ENCODE measurements at places on chromosomes 16 and 17.

DNA sequence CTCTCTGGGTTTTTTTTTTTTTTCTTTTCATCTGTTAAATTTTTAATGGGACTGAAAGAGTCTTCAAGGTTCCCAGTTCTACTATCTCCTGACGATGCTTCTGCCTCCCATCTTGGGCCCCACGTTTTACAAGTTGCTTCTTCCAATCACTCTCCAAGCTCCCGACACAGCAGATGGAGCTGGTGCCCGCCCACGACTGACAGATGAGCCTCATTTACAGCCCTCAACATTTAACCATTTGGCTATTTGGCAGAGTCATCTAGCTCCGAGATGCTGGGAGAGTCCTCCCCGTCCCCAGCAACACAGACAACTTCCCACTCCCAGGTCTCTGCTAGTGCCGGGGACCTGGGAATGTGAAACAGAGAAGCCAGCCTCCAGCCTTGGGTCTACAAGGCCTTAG lies 276.9 kb downstream of the SHISA9 start:
- H3K4me3 ChIP-seq = no peak overlapping the region
- no peaks in the 10 kb centered on the region for H3K36me3 ChIP-seq
- no peak for DNase-seq

DNA sequence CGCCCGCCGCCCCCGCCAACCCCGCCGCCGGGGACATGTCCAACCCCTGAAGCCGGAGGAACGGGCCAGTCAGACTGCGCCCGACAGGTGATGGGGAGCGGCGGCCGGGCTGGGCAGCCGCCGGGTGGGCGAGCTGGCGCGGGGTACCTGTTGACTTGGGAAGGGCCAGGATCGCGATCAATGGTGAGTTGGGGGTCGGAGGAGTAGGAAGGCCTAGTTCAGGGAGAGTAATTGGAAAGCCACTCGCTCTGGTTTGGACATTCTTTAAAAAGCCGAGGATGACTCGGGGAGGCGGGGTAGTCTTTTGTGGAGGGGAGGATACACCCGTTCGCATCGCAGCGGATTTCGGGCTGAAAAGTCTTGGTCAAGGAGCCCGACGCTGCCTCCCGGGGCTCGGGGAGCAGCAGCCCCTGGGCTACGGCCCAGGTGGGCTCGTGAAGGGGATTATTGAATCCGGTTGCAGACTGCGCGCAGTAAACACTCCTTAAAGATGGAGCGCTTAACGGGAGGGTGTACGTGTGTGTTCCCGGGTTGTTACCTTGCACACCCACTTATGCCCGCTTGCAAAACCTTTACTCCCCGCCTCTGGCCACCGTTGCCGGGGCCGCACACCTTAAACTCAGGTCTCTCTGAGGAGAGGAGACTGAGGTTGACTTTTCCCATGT lies 123.8 kb downstream of the GOSR1 start:
- DNase-seq = no peak
- no peaks in the 10 kb centered on the region for H3K36me3 ChIP-seq
- peak overlapping the region; percentile 89 for H3K27ac ChIP-seq
- H3K4me1 ChIP-seq = peaks cover 8% of the 10 kb centered on the region
- H3K27me3 ChIP-seq = no peaks in the 10 kb centered on the region

DNA sequence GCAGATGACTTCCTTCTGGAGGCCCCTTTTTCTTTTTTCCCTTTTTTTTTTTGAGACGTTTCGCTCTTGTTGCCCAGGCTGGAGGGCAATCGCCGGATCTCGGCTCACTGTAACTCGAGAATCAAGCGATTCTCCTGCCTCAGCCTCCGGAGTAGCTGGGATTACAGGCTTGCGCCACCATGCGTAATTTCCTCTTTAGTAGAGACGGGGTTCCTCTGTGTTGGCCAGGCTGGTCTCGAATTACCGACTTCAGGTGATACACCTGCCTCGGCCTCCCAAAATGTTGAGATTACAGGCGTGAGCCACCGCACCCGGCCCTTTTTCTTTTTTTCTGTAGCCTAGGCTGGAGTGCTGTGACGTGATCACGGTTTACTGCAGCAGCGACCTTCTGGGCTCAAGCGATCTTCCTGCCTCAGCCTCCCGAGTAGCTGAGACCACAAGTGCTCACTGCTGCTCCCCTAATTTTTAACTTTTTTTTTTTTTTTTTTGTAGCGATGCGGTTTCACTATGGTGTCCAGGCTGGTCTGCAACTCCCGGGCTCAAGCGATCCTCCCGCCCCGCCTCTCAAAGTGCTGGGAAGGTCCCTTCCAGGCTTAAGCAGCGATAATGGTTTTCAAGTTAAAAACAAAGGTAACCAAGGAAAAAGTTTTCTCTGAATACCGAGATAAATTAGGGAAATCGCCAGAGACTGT lies 956 bp upstream of the IST1 start:
- peaks cover 3% of the 10 kb centered on the region for H3K4me1 ChIP-seq
- DNase-seq = no peak
- H3K36me3 ChIP-seq = peaks cover 7% of the 10 kb centered on the region

- H3K4me3 ChIP-seq = no peak overlapping the region
- no peak for DNase-seq
- H3K36me3 ChIP-seq = no peaks in the 10 kb centered on the region
- H3K4me1 ChIP-seq = no peaks in the 10 kb centered on the region
- H3K27me3 ChIP-seq = no peaks in the 10 kb centered on the region
- H3K27ac ChIP-seq = no peak overlapping the region
Observed at GRCh38 chr16:68900009-68900408, 56.7 kb downstream of the TANGO6 start.

GRCh38 chr17:61007980-61008379 lies 330.3 kb downstream of the BCAS3 start:
- no peaks in the 10 kb centered on the region for H3K27me3 ChIP-seq
- H3K27ac ChIP-seq = peak overlapping the region; percentile 40
- peaks cover 6% of the 10 kb centered on the region for H3K4me1 ChIP-seq
- no peaks in the 10 kb centered on the region for H3K36me3 ChIP-seq
- H3K4me3 ChIP-seq = no peak overlapping the region
- DNase-seq = no peak

DNA sequence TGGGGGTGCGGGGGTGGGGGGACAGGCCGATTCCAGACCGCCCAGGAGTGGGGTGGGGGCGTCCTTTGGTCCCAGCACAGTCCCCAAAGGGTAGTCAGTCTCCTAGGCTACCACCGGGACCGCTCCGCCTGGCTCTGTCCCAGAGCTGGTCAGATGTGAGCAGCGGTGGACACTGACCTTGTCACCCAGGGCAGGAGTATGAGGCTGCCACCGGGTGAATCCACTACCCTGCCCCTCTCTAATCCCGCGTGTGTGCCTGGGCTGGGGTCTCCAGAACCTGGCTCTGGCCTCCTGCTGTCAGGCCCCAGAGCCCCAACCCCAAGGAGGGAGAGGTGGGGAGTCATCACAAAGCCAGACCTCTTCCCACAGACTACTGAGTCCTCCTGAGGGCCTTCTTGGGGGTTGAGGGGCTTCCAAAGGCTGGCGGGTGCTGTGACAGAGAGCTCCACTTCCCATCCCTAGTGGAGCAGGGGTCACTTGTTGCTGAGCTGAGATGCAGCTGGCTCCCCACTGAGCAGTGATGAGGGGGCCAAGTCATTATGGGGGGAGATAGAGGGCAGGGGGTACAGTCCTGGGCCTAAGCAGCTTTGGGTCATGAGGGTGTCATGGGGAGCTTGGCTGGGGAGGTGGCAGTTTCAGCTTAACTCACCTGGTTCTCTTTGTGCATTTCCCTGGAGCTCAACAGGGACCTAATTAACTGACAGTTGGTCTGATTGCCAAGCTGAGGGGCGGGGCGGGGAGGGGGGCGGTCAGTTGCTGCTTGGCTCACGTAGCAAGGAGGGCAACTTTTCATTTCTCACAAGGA lies 1.2 kb downstream of the PPP1R1B start:
- H3K27ac ChIP-seq = no peak overlapping the region
- H3K27me3 ChIP-seq = no peaks in the 10 kb centered on the region
- no peak for DNase-seq
- H3K4me1 ChIP-seq = peaks cover 17% of the 10 kb centered on the region
- peak overlapping the region; percentile 26 for H3K4me3 ChIP-seq

GRCh38 chr17:28511858-28512461 lies 5.8 kb downstream of the FOXN1 start:
- peaks cover 7% of the 10 kb centered on the region for H3K27me3 ChIP-seq
- no peak overlapping the region for H3K27ac ChIP-seq
- no peaks in the 10 kb centered on the region for H3K36me3 ChIP-seq
- no peak overlapping the region for H3K4me3 ChIP-seq

DNA sequence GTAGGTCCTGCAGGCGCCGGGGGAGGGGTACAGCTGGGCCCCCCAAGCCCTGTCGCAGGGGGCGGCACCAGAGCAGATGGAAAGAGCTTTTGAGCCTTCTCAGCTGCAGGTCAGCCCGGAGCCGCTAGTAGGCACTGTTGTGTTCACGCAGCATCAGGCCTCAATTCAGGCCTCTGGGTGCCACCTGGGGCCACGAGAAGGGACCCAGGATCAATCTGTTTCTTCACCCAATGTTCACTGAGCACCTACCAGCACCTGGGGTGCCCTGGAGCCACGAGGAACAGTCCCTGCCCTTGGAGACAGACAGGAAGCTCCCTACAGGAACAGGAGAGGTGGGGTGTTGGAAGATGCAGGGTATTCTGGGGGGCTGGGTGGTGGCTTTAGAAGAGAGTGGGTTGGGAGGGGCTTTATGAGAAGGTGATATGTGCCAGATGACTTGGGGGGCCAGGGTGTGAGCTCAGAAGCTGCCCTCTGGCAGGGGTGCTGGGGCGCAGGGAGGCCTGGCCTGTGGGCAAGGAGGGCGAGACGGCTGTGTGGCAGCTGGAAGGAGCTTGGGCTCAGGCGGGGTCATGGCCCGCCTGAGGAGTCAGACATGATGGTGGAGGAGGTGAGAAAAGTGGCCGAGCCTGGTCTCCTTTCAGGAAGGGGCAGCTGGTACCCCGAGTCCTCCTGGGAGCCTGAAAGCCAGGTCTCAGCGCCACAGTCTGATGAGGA lies 121.9 kb upstream of the GSE1 start:
- no peak overlapping the region for H3K4me3 ChIP-seq
- H3K27ac ChIP-seq = peak overlapping the region; percentile 39
- no peaks in the 10 kb centered on the region for H3K27me3 ChIP-seq
- H3K36me3 ChIP-seq = no peaks in the 10 kb centered on the region
- DNase-seq = peak; percentile 30

DNA sequence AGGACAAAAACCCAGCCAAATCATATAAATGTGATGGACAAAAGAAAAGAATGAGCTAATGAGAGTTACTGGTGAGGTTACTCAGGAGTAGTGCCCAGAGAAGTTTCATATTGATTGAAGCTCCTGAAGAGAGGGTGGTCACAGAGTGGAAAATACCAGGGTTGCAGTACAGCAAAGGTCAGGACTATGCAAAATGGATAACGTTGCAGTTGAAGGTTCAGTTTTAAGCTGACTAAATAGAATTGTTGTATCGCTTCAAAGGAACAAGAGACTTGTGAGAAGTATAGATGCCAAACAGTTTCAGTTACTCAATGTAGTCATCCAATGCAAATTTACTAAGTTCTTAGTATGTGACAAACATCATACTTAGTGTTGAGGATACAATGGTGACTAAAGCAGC lies 47.1 kb downstream of the ABCA8 start:
- H3K4me3 ChIP-seq = no peak overlapping the region
- no peaks in the 10 kb centered on the region for H3K36me3 ChIP-seq
- no peaks in the 10 kb centered on the region for H3K27me3 ChIP-seq
- no peaks in the 10 kb centered on the region for H3K4me1 ChIP-seq

- no peak overlapping the region for H3K4me3 ChIP-seq
- no peaks in the 10 kb centered on the region for H3K27me3 ChIP-seq
- no peaks in the 10 kb centered on the region for H3K4me1 ChIP-seq
- H3K36me3 ChIP-seq = no peaks in the 10 kb centered on the region
Observed at GRCh38 chr17:65799454-65799853, 238.0 kb upstream of the AXIN2 start.
